ENCODE measurements at places on chromosomes 5 and 9.

DNA sequence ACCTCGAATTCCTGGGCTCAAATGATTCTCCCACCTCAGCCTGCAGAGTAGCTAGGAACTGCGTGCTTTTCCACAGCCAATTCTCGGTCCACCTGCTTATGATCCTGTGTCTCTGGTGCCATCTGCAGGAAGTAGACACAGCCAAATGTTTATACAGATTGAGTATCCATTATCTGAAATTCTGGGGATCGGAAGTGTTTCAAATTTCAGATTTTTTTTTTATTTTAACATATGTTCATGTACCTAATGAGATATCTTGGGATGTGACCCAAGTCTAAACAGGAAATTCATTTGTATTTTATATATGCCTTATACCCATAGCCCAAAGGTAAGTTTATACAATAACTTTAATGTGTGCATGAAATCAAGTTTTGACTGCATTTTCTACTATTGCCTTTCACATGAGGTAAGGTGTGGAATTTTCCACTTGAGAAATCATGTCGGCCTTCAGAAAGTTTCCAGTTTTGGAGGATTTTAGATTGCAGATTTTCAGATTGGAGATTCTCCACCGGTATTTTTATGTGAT lies 89.5 kb downstream of the ESM1 start:
- no peak for DNase-seq

DNA sequence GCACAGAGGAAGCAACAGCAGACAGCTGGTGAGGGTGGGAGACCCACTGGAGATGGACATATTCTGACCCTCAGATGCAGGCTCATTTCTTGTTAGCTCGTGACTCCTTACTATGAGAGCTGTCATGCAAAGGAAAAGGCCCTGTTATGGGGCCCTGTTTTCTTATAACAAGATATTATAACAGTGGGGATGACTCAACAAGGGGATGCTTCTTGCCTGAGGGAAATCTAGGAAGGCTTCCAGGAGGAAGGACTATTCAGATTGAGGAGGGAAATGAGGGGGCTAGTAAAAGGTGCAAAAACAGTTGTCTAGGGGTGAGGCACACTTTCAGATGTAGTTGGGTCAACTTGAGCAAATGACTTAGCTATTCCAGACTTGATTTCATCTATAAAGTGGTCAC lies 83.0 kb downstream of the DAB2IP start:
- DNase-seq = no peak

GRCh38 chr9:77769246-77769645 lies 121.1 kb upstream of the GNA14 start:
- DNase-seq = no peak

DNA sequence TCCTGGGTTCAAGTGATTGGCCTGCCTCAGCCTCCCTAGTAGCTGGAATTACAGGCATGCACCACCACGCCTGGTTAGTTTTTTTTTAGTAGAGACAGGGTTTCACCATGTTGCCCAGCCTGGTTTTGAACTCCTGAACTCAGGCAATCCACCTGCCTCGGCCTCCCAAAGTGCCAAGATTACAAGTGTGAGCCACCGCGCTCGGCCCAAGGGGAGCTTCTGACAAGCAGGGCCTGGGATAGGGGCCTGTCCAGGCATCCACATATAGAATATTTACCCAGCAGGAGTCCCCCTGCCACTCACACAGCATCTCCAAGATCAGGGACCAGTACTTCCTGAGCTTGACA lies 10.1 kb downstream of the IRF1 start:
- no peak for DNase-seq

DNA sequence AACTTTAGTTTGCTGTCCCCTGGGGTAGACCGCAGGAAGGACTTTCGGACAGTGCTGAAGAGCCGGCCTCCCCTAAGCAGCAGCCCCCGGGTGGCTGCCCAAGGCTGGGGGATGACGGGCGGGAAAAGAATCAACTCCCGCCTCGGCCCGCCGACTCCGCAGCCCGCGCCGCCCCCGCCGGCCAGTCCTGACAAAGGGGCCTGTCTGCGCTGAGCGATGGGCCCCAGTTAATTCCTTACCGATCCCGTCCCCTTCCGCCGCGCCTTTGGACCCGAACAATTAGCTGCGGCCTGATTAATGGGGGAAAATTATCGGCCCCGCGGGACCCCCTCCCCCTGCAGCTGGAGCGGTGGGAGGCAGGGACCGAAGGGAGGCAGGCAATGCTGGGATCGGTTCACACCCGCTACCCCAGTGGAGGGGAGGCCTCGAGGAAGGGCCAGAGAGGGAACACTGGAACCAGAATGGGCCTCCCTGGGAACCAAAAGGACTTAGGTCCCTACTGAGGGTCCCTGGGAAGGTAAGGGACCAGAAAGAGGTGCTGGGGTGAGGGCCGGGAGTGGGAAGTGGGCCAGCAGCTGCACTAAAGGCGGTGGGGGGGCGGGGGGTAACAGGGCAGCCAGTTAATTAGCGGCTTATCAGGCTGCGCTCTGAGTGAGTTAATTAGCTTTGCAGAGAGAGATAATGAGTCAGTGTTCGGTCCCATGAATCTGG lies 4.2 kb downstream of the ARID3C start:
- DNase-seq = no peak

DNA sequence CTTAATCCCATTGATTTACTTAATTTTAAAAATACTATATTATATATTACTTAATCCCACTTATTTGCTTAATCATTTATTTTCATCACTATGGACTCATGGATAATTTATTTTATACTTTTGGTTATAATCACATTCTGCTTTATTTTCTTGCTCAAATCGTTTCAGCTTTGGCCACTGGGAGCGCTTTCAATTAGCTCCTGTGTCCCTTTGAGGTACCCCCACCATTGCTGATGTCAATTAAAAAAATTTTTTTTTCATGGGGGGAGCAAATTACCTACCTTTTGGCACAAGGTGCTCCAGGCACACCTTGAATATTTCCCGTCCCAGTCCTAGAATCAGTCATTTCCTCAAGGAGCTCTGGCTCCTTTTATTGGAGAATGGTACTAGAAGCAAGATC lies 1.4 kb upstream of the TRIO start:
- DNase-seq = no peak

DNA sequence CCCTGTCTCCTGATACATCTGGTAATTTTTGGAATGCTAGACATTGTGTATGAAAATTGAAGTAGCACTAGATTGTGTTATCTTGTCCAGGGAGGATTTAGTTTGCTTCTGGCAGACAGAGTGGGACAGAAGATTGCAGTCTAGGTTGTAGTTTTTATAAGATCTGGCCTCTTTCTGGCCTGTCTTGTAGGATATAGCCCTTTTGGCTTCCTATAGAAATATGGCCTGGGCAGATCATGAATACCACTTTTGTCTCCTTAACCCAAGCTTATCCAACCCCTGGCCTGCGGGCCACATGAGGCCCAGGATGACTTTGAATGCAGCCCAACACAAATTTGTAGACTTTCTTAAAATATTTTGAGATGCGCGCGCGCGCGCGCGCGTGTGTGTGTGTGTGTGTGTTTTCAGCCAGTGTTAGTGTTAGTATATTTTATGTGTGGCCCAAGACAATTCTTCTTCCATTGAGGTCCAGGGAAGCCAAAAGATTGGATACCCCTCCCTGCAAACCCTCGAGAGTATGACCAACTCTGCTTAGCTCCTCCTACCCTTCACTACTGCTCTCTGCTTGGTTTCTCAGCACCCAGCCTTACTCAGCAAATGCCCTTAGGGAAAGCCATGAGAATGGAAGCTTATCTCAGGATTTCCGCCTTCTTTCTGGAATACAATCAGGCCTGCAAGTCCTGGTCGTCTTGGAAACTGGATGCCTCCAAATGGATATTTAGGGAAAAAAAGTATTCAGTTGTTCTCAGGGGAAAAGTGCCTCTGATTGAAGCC lies 26.5 kb downstream of the ANKRD33B start:
- DNase-seq = no peak

- DNase-seq = no peak
Measured at GRCh38 chr9:97761056-97761598, 64.0 kb upstream of the XPA start.

DNA sequence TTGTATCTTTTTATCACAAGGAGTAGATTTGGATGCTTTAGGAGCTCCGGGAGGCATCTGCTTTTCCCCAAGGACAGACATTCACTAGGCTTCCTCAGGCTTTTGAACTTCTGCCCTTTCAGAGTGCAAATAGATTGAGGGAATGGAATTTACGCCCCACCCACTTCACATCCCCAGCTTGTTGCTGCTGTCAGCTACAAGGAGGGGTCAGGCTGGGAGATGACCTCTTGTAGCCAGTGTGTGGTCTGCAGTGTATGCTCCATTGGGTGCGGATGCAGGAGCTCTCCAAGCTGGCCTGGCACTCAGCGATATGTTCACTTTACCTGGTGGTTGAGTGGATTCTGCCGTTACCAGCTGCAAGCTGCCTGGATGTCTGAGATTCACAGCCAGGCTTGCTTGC lies 6.4 kb downstream of the TNFSF15 start:
- DNase-seq = no peak
